ENCODE measurements at places on chromosomes 1 and 21. TPM values are rescaled to one million over a fixed set of nuclear protein-coding genes. Genes with fewer than 3 reads are reported as not detected.
A peak's percentile ranks its signal among the peaks of the same experiment; 100 is the strongest.

DNA sequence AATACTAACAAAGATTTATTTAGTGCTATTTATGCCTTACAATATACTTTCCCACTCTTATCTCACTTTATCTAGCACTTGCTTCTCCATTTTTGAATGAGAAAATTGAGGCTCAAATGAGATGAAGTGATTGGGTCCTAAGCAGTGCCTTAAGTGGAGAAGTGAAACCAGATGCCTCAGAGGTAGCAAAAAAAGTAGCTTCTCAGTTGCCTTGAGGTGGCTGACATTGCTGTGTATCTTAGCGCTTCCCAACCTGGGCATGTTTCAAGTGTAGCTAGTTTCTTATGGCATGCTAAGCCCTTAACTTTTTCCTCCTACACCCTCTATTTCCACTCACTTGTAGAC is 390.4 kb downstream of the OMA1 start:
- no peaks in the 10 kb centered on the region for H3K4me1 ChIP-seq
- no peak overlapping the region for H3K4me3 ChIP-seq
- no peaks in the 10 kb centered on the region for H3K36me3 ChIP-seq

GRCh38 chr21:45227735-45228134 is 60.0 kb downstream of the POFUT2 start:
- H3K36me3 ChIP-seq = peaks cover 5% of the 10 kb centered on the region
- H3K4me1 ChIP-seq = peaks cover 11% of the 10 kb centered on the region
- no peak for DNase-seq
- H3K27ac ChIP-seq = no peak overlapping the region
- no peak overlapping the region for H3K4me3 ChIP-seq

- H3K4me3 ChIP-seq = peak within 1 kb of the TSS; percentile 60
- peaks cover 14% of the 10 kb centered on the region for H3K4me1 ChIP-seq
- H3K36me3 ChIP-seq = peaks cover 6% of the 10 kb centered on the region
- H3K27me3 ChIP-seq = no peaks in the 10 kb centered on the region
- DNase-seq = peak; percentile 60
- no peak within 1 kb of the TSS for H3K27ac ChIP-seq
Observed at GRCh38 chr1:160739098-160739511, at the start of gene SLAMF7. SLAMF7 (plus strand) TSS chr1:160739247; CDS start chr1:160739302, 55 bp downstream.

GRCh38 chr1:116873680-116874271 is 35.9 kb upstream of the PTGFRN start:
- DNase-seq = no peak
- H3K27ac ChIP-seq = no peak overlapping the region
- H3K36me3 ChIP-seq = no peaks in the 10 kb centered on the region
- no peak overlapping the region for H3K4me3 ChIP-seq

The C1QTNF12 gene
- 1.5 TPM for total RNA-seq

The NR1I3 gene
- total RNA-seq = not detected

The TTC24 gene
- total RNA-seq = not detected

DNA sequence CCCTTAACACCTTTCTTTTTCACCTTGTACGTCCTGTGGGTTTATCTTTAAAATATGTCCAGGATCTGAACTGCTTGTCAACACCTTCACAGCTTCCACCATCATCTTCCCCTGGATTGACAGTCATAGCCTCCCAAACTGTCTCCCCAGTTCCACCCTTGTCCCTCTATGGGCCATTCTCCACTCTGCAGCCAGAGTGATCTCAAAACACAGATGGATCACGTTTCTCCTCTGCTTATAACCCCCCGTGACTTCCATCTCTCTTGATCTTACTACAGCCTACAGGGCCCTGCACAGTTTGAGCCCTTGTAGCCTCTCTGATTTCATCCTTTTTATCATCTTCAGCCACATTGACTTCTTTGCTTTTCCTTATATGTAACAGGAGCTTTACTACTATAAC is 4.3 kb downstream of the INSRR start:
- peaks cover 22% of the 10 kb centered on the region for H3K27me3 ChIP-seq
- no peak overlapping the region for H3K27ac ChIP-seq
- DNase-seq = no peak

- H3K4me1 ChIP-seq = peaks cover 32% of the 10 kb centered on the region
- H3K4me3 ChIP-seq = peak overlapping the region; percentile 95
- no peaks in the 10 kb centered on the region for H3K27me3 ChIP-seq
Observed at GRCh38 chr1:23960291-23961020, 828 bp downstream of the PNRC2 start.

GRCh38 chr1:64315402-64315801 is 112.0 kb downstream of the UBE2U start:
- DNase-seq = peak; percentile 11
- no peaks in the 10 kb centered on the region for H3K36me3 ChIP-seq
- no peak overlapping the region for H3K27ac ChIP-seq
- H3K4me3 ChIP-seq = no peak overlapping the region
- H3K4me1 ChIP-seq = no peaks in the 10 kb centered on the region

DNA sequence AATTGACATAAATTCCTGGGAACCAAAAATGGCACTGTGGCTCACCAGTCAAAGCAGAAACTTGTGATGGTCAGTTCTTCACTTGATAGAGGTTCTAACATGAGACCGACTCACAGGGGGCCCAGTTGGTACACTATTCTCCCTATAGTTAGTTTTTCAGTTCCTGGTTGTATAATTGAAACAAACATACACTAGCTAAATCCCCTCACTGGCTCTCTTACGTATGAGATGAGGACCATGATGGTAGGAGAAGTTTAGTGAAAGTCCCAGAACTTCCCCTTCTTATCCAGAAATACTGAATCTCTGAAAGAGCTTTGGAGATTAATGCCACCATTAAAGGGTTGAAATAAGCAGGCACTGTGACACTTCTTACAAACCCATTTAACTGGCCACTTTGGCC is 2.8 kb upstream of the S100B start:
- H3K4me3 ChIP-seq = no peak overlapping the region
- H3K36me3 ChIP-seq = no peaks in the 10 kb centered on the region
- H3K27me3 ChIP-seq = peaks cover 22% of the 10 kb centered on the region
- H3K27ac ChIP-seq = no peak overlapping the region
- no peak for DNase-seq

DNA sequence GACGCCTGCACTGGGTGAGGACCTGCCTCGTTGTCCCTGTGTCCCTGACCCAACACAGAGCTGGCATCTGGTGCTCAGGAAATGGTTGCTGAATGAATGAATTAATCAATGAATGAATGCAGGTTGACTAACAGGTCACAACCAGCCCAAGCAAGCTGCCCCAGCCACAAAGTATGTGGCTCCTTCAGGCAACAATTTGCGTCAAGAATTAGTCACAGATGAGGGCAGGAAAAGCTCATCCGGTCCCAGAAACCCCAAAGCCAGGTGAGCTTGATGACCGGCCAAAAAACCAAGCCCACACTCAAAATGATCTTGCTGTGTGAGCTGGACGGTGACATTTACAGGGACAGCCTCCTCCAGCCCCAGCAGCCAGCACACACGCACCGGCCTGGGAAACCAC is 40.6 kb upstream of the GPR153 start:
- H3K4me1 ChIP-seq = peaks cover 47% of the 10 kb centered on the region
- peak; percentile 89 for DNase-seq
- peak overlapping the region; percentile 33 for H3K4me3 ChIP-seq
- H3K36me3 ChIP-seq = peaks cover 20% of the 10 kb centered on the region
- H3K27me3 ChIP-seq = no peaks in the 10 kb centered on the region

The CLCA4 gene
- total RNA-seq = not detected

The GRIK3 gene
- not detected for total RNA-seq

GRCh38 chr1:110064576-110065337 is 5.7 kb downstream of the ALX3 start:
- H3K27ac ChIP-seq = no peak overlapping the region
- H3K4me1 ChIP-seq = no peaks in the 10 kb centered on the region
- no peaks in the 10 kb centered on the region for H3K27me3 ChIP-seq

GRCh38 chr21:45148316-45148990 is 74.1 kb downstream of the ADARB1 start:
- peak overlapping the region; percentile 13 for H3K27ac ChIP-seq
- H3K36me3 ChIP-seq = peaks cover 9% of the 10 kb centered on the region
- no peaks in the 10 kb centered on the region for H3K27me3 ChIP-seq
- DNase-seq = no peak
- H3K4me3 ChIP-seq = no peak overlapping the region
- peaks cover 24% of the 10 kb centered on the region for H3K4me1 ChIP-seq

The FCRL2 gene
- not detected for total RNA-seq

DNA sequence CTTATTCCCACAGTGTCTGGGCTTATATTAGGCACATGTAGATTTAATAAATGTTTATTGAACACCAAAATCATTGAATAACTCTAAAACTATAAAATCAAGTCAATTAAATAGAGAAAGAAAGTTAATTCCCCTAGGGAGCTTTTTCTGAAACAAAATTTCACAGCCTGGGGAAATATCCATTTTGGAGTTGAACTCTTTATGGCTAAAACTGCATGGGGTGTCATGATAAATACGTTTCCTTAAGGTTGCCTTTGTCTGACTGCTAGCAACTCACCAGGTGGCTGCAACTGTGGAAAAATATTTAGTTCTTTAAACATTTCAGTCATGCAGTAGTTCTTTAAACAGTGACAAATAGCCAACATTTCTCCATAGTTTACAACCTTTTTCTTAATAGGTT is 496.1 kb downstream of the LRRIQ3 start:
- no peaks in the 10 kb centered on the region for H3K27me3 ChIP-seq
- no peaks in the 10 kb centered on the region for H3K36me3 ChIP-seq
- no peak overlapping the region for H3K4me3 ChIP-seq
- no peak overlapping the region for H3K27ac ChIP-seq

DNA sequence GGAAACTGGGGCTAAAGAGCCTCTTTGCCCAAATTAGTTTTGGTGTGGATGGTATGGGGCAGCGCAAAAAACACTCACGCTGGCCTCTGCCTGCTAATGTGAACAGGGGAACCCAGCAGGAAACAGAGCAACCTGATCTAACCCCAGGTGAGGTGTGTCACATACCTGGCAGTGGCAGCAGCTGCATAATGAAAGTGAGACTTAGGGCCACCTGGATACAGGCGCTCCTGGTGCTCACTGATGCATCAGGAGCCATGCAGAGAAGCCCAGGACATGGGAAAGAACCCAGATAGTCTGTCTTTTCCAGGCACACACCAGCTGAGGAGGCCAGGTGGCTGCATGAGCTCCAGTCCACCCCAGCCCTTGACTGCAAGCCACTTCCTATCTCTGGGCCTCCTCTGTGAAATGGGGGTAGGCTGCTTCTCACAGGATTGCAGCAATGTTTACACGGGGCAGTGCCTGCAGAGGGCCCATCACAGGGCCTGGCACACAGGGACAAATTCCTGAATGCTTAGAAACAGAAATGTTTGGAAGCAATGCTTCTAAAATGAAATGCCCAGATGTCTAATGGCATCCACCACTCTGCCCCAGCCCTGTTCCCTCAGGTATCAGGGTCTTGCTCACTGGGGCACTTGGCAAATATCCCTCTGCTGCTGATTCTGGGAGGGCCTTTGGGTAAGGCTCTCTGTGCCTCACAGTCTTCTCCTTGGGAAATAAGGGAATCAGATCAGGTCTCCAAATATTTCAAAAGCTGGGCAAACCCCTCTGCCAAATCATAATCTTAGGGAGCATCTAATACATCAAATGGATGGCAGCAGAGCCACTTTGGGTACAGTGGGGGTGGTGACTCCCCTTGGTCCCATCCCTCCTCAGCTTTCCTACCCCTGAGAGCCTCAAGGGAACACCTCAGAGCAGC is 19.9 kb downstream of the DHCR24 start:
- no peaks in the 10 kb centered on the region for H3K27me3 ChIP-seq
- no peak overlapping the region for H3K27ac ChIP-seq
- peaks cover 16% of the 10 kb centered on the region for H3K4me1 ChIP-seq

DNA sequence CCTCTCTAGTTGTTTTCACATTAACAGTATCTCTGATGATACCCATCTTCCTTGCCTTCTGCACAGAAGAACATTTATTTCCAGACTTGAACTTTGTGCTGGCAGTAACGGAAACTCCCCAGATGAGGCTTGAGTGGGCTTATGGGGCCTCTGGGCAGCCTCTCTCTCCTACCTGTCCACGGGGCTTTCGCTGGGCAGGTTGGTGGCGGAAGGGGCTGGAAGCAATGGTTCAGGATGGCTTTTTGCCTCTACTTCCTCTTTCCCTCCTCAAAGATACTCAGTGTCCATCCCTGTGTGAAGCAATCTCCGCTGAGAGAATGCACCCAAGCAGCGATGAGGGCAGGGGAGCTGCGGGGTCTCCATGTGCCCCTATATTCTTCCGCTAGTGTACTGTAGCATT is 348.2 kb downstream of the HLX start:
- no peak overlapping the region for H3K27ac ChIP-seq
- no peaks in the 10 kb centered on the region for H3K36me3 ChIP-seq
- DNase-seq = no peak
- H3K27me3 ChIP-seq = no peaks in the 10 kb centered on the region
- H3K4me3 ChIP-seq = no peak overlapping the region

- H3K4me1 ChIP-seq = peaks cover 22% of the 10 kb centered on the region
- no peak overlapping the region for H3K4me3 ChIP-seq
- no peaks in the 10 kb centered on the region for H3K27me3 ChIP-seq
- DNase-seq = no peak
- peaks cover 48% of the 10 kb centered on the region for H3K36me3 ChIP-seq
Observed at GRCh38 chr1:88777604-88778149, 93.6 kb downstream of the PKN2 start.

The TSACC gene
- total RNA-seq = 3.6 TPM

- peaks cover 34% of the 10 kb centered on the region for H3K4me1 ChIP-seq
- DNase-seq = peak; percentile 98
- H3K36me3 ChIP-seq = peaks cover 6% of the 10 kb centered on the region
- no peaks in the 10 kb centered on the region for H3K27me3 ChIP-seq
- H3K4me3 ChIP-seq = no peak overlapping the region
Observed at GRCh38 chr21:15221799-15222386, 157.1 kb upstream of the NRIP1 start.

- no peaks in the 10 kb centered on the region for H3K27me3 ChIP-seq
- peaks cover 36% of the 10 kb centered on the region for H3K4me1 ChIP-seq
- peak overlapping the region; percentile 91 for H3K27ac ChIP-seq
Observed at GRCh38 chr1:58619286-58620054, 42.4 kb upstream of the TACSTD2 start.

The CD53 gene
- total RNA-seq = not detected

DNA sequence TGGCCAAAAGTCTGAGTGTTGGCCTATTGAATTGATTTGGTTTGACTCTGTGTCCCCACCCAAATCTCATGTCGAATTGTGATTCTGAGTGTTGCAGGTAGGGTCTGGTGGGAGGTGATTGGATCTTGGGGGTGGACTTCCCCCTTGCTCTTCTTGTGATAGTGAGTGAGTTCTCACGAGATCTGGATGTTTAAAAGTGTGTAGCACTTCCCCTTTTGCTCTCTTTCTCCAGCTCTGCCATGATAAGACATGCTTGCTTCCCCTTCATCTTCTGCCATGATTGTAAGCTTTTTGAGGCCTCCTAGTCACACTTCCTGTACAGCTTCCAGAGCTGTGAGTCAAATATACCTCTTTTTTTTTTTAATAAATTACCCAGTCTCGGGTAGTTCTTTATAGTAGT is 297.1 kb upstream of the ZRANB2 start:
- H3K4me1 ChIP-seq = no peaks in the 10 kb centered on the region
- no peak overlapping the region for H3K27ac ChIP-seq
- no peak for DNase-seq
- H3K27me3 ChIP-seq = no peaks in the 10 kb centered on the region
- H3K4me3 ChIP-seq = no peak overlapping the region

The MFAP2 gene
- 1.2 TPM for total RNA-seq

GRCh38 chr1:163512349-163512989 is 190.7 kb downstream of the NUF2 start:
- H3K4me3 ChIP-seq = no peak overlapping the region
- DNase-seq = no peak
- H3K4me1 ChIP-seq = no peaks in the 10 kb centered on the region
- no peaks in the 10 kb centered on the region for H3K36me3 ChIP-seq
- H3K27ac ChIP-seq = no peak overlapping the region
- no peaks in the 10 kb centered on the region for H3K27me3 ChIP-seq
